HFFc6 (cell line): ENCODE measurements at places on chromosomes 3 and 15.
A peak's percentile ranks its signal among the peaks of the same experiment; 100 is the strongest.

DNA sequence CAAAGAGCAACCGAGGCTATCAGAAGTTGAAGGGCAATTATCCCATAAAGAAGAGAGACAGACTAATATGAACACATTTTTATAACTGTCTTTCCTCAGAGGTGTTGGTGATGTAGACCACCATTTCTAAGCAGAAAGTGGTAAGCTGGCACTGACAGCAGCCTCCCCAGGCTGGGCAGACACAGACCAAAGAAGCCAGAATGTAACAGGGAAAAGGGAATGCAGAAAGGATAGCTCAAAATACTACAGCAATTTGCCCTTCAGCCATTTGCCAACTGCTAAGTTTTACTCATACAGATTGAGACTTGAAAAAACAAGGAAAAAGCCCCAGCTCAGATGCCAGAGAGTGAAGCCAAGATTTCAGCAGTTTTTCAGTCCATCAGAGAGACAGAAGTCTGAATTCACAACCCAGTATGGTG is 73.5 kb upstream of the ABI3BP start:
- peaks cover 73% of the 10 kb centered on the region for H3K4me1 ChIP-seq
- H3K36me3 ChIP-seq = peaks cover 9% of the 10 kb centered on the region; the same call in 1 of the 2 replicates

GRCh38 chr3:50486219-50486888 is 17.1 kb downstream of the CACNA2D2 start:
- H3K36me3 ChIP-seq = no peaks in the 10 kb centered on the region
- DNase-seq = peak; percentile 24
- H3K4me3 ChIP-seq = no peak overlapping the region
- H3K27ac ChIP-seq = no peak overlapping the region
- H3K4me1 ChIP-seq = peaks cover 8% of the 10 kb centered on the region

- peak; percentile 95 for DNase-seq
- H3K27me3 ChIP-seq = no peaks in the 10 kb centered on the region; the same call in 1 of the 2 replicates
- H3K36me3 ChIP-seq = peaks cover 29% of the 10 kb centered on the region
- peak within 1 kb of the TSS; percentile 90 for H3K27ac ChIP-seq
- peaks cover 66% of the 10 kb centered on the region for H3K4me1 ChIP-seq
- H3K4me3 ChIP-seq = peak within 1 kb of the TSS; percentile 96
Measured at GRCh38 chr3:149657926-149658743, at the start of gene WWTR1. Gene WWTR1, minus strand, starts transcription at chr3:149658025. Its CDS starts 719 bp downstream, at chr3:149657306.

- H3K27me3 ChIP-seq = peaks cover 52% of the 10 kb centered on the region
- no peaks in the 10 kb centered on the region for H3K36me3 ChIP-seq
- no peak overlapping the region for H3K4me3 ChIP-seq
- H3K4me1 ChIP-seq = no peaks in the 10 kb centered on the region
- DNase-seq = no peak
Measured at GRCh38 chr15:66101715-66102395, 151.7 kb downstream of the MEGF11 start.

DNA sequence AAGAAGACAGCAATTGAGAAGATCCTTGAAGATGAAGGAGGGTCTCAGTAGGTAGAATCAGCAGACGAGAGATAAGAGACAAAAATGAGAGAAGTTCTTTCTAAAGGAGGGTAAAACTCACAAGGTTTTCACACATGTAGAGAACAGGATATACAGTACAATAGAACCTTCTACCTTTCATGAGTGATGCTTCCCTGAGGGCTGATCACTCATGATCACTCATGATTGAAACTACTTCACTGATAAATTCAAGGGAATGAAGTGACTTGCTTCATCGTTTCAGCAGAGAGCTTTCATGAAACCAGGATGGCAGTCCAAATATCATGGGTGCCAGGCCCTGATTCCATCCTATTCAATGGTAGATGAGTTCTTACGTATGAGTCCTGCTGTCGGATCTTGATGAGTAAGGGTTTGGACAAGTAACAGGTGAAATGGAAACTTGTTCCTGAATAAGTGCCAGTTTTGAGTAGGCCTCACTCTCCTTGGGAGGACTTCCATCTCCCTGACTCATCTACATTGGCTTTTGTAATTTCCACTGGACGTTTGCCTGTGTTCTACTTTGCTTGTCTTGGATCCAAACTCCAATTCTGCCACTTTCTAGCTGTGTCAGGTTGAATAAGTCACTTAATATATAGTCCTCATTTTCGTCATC is 9.6 kb upstream of the CLDN16 start:
- H3K4me3 ChIP-seq = no peak overlapping the region
- peaks cover 75% of the 10 kb centered on the region for H3K4me1 ChIP-seq
- peak; percentile 74 for DNase-seq
- H3K36me3 ChIP-seq = no peaks in the 10 kb centered on the region

- H3K4me1 ChIP-seq = peaks cover 22% of the 10 kb centered on the region
- no peaks in the 10 kb centered on the region for H3K36me3 ChIP-seq
- no peak for DNase-seq
- peaks cover 20% of the 10 kb centered on the region for H3K27me3 ChIP-seq
- no peak overlapping the region for H3K4me3 ChIP-seq
Measured at GRCh38 chr3:134655706-134656105, 4.9 kb upstream of the KY start.

DNA sequence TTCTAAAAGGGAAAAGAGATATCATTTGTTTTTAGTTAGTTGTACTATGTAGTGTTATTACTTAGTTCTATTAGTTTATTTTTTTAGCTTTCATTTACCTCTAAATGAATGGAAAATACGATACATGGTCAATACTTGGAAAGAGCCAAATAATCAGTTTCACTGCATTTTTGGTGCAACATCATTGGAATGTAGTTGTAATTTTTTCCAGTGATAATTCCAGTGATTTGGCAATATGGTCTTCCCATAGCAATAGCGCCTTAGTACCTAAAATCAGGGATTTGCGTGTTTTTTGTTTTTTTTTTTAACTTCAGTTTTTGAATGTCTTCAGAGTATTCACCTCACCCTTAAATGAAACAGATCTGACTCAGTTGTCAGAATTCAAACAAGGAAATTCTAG is 41.8 kb downstream of the RAB8B start:
- H3K36me3 ChIP-seq = peaks cover 4% of the 10 kb centered on the region; the same call in 1 of the 2 replicates
- no peak for DNase-seq
- H3K27me3 ChIP-seq = no peaks in the 10 kb centered on the region; the same call in 1 of the 2 replicates
- H3K4me1 ChIP-seq = peaks cover 75% of the 10 kb centered on the region
- no peak overlapping the region for H3K27ac ChIP-seq
